NCI-H1417 (cell line): ENCODE measurements at places on chromosomes 12 and 14.

- DNase-seq = no peak
These were observed 61.0 kb downstream of the EPS8 start for GRCh38 chr12:15728118-15728598.

DNA sequence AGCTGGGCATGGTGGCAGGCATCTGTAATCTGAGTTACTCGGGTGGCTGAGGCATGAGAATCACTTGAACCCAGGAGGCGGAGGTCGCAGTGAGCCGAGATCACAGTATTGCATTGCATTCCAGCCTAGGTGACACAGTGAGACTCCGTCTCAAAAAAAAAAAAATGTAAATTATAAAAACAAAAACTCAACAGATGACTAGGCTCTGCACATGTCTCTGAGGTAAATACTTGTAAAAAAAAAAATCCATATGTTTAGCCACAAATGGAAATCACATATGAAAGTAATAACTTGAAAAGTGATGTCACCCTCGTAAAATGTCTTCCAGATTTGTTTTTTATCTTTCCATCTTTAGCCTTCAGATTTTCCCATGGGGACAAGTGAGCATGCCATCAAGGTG, 85.0 kb downstream of the KICS2 start:
- no peak for DNase-seq

DNA sequence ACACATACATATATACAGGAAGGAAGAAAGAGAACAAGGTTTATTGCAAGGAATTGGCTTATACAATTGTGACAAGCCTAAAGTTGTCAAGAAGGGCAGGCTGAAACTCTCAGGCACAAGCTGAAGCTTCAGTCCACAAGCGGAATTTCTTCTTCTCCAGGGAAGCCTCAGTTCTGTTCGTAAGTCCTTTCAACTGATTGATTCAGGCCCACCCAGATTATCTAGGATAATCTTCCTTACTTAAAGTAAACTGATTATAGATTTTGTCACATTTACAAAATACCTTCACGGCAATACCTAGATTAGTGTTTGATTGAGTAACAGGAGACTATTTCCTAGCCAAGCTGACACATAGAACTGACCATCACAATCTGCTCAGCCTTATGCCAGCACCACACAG, 81.5 kb upstream of the TMEM260 start:
- no peak for DNase-seq

- no peak for DNase-seq
These were observed 350.4 kb downstream of the BMP4 start for GRCh38 chr14:53606203-53606602.

DNA sequence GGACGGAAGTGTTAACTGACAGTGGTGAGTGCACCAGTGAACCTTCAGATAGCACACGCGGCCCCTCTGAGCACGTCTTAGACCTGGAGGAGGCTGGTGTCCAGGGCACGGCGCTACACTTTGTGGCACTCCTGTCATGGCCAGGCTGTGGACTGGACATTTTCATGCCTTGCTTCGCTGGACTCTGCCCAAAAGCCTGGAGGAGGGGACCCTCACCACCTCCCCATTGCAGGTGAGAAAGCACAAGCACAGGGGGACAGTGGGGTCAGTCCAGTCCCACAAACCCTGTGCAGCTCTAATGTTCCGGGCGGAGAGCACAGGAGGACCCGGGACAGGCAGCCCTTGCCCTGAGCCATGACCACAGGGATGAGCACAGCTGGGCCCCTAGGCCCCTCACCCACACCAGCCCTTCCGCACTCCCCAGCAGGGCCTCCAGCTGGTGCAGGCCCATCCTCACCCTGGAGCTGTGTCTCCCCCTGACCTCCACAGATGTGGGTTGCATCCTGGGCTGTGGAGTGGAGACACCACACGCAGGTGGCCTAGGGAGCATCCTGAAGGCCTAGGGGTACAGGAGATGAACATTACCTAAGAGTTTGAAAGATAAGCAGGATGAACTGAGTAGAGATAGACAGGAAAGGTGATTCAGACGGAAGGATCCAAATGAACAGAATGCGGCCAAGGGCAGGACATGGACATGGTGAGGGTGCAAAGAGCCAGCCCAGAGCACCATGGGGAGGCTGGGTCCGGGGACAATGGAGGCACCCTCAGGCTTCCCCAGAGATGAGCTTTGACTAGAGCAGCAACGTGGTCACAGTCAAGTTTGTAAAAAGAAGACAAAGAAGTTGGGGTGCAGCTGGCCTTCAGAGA, 132.8 kb downstream of the BCL11B start:
- no peak for DNase-seq

DNA sequence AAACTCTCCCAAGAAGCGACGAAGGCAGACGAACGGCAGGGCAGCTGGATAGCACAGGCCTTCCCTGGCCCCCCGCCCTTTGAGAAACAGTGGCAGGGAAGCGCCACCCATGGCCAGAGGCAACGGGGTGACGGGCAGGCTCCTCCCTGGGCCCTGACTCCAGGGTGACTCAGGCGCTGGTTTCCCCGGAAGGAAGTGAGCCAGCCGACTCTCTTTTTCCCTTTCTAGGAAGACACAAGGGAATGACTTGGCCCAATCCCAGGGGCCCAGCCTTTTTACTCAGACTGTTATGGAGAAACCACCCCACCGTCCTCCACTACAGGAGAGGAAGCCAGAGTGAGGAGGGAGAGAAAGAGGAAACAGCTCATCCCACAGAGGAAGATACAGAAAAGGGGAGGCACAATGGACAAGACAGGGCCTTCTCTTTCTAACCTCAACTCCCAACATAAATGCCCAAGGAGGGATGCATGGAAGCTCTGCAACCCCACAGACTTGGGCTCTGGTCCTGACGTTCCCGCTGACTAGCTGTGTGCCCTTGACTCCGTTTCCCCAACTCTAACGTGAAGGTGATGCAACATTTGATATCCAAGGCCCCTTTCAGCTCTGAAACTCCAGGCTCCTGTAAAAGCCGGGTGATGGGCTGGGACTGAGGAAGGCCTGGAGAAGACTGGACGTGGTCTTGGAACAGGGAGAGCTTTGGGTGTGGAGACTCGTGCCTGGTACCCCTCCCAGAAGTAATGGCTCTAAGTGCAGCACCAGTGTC, 27.9 kb downstream of the ACTN1 start:
- DNase-seq = no peak
